AG08396 (cell line): ENCODE measurements at places on chromosomes 3 and 15.

GRCh38 chr3:8619548-8619947 is 25.1 kb downstream of the SSUH2 start:
- DNase-seq: peak; percentile 60

- no peak for DNase-seq
Observed at GRCh38 chr3:9397906-9398699, 688 bp downstream of the SETD5 start.

DNA sequence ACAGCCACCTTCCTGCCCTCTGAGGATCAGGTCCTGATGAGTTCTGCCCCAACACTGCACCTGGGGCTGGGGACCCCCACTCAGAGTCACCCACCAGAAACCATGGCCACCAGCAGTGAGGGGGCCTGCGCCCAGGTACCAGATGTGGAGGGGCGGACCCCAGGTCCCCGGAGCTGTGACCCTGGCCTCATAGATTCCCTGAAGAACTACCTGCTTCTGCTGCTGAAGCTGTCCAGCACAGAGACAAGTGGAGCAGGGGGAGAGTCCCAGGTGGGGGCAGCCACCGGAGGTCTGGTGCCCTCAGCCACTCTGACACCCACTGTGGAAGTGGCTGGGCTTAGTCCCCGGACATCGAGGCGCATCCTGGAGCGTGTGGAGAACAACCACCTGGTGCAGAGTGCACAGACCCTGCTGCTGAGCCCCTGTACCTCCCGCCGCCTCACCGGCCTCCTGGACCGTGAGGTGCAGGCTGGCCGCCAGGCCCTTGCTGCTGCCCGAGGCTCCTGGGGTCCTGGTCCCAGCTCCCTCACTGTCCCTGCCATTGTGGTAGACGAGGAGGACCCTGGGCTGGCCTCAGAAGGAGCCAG is 27.0 kb upstream of the SLC28A1 start:
- no peak for DNase-seq

- peak; percentile 34 for DNase-seq
Observed at GRCh38 chr3:126266291-126266840, 86.0 kb upstream of the ALDH1L1 start.

GRCh38 chr3:140972833-140973232 is 31.2 kb downstream of the SLC25A36 start:
- DNase-seq: no peak

DNA sequence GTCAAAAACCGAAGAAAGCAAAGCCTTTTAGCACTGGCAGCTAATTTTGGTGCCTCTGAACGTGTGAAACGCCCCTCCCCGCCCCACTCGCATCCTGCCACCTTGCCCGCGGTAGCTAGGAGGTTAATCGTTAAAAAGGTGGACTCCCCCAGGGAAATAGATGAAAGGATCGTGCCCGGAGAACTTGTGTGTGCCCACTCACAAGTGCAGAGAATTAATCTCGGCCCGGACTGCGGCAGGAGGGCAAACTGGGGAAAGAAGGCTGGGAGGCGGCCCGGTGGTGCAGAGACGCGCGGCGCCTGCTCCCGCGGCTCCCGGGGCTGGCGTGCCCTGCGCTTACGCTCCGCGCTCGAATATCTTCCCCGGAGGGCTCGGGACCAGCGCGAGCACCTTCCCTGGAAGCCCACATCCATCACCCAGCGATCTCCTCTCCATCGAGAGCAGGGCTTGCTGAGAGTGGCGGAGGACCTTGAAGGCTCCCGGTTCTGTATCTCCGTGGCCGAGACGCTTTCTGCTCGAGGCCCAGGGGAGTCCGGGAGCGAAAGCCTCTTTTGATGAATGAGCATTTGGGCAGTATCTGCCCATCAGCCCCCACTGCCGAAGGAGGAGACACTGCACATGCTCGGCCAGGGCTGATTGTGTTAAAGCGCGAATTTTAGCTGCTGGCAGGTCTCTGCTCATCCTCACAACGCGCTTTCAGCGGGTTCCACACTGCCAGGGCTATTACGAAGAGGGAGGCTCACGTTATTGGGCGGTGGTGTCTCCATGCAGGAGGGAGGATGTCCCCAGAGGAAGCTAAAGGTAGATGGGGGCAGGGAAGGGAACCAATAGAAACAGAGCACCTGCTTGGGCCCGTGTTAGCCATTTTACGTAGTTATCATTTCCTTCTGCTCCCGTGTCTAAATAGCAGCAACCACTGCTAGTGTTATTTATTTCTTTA is 1.3 kb upstream of the SPTSSB start:
- peak; percentile 37 for DNase-seq

DNA sequence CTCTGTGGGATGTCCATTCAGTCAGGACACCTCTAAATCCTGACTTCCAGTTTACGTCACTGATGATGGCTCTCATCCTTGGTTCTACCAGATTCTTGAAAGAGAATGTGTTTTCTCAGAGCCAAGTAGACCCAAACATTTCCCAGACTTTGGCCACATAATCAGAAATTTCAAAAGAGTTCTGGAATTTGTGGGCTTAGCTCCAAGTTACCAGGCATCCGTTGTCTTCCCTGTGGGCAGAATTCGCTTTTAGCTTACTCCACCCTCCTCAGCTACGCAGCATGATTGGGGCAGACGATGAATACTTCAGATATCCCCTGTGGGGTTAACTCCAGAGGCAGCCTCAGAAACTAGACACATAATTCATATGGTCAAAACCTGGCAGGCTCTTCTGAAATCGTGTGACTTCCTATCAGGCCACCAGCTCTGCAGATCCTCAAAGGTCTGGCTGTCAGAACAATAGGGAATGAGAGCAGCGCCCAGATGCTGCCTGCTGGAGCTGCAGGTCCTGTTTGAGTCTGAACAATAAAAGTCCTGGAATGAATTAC is 30.6 kb downstream of the CRTC3 start:
- peak; percentile 55 for DNase-seq

- DNase-seq: no peak
Observed at GRCh38 chr3:105960381-105960780, 91.6 kb upstream of the CBLB start.

GRCh38 chr3:17765819-17766472 is 23.5 kb upstream of the TBC1D5 start:
- no peak for DNase-seq

DNA sequence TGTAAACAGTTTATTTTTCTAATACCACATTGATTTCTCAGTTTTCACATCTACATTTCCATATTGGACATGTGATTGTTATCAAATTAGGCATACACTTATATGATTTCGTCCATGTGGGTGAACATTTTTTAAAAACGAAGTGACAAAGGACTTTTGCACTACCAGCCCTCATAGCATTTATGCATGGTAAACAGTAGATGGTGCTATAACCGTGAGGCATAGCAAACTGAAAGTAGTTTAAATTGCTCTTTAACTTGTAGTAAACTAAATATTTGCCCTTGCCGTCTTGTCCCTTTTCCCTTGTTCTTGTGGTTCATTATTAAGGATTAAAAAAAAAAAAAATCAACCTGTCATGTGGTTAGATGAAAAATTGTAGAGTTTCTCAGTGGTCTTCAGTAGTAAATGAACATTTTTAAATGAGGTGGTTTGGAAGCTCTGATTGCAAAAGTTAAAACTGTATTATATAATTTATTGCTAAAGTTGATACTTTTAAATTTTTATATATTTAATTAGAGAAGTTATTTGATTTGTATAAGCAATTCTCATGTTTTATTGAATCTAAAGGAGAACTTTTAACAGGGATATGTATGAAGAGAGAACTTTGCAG is 24.0 kb downstream of the STX19 start:
- DNase-seq: peak; percentile 50

- no peak for DNase-seq
Observed at GRCh38 chr3:88668180-88668579, 439.2 kb upstream of the EPHA3 start.

- peak; percentile 46 for DNase-seq
Observed at GRCh38 chr15:60620708-60621107, 141.8 kb upstream of the ICE2 start.

DNA sequence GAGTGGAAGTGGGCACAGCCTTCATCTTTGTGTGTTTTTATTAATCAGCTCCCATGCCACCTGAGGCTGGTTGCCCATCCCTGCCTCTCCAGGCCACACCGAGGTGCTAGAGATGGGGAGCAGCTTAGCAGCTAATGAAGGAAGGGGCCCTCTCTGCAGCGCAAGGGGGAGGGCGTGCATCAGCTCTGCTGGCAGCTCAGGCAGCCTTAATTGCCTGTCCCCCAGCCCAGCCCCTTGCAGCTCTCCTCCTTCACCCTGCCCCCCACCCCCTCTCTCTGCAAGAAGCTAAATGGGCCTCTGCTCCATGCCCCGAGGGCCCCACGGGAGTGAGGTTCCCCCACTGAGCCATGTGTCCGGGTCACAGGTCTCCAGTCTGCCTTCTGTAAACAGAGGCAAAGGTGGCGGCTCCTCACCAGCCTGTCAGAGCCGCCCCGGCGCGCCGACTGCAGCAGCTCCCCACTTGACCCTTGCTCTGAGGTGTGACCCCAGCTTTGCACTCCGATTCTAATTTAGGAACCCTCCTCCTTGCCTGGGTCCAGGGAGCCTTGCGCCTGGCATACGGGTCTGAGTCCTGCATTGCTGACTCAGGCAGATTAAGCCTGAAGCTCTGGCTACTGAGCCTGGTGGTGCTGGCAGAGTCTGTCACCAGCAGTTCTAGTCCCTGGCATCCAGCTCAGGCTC is 27.9 kb upstream of the NTRK3 start:
- no peak for DNase-seq

DNA sequence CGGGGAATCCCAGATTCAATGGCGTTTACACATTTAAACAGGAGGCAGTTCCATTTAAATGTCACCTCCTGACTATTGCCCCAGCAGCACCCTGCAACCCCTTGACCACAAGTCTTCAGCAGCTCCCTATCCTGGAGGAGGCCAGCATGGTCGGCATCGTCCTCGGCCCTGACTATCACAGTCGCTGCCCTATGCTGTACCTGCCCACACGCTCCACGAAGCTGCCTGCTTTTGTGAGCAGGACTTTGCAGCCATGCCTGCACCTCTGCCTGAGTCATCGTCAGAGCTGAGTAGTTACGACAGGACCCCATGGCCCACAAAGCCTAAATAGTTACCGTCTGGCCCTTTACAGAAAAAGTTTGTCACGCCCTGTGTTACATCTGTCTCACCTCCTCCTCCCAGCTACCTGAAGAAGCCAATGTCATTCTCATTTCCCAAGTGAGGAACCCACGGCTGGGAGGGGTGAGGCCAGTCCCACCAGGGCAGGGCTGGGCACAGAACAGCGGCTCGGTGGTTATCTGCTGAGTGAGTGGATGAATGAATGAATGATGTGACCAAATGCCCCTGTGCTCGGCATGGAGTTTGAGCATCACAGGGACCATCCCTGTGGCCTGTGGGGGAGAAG is 47.8 kb upstream of the IQSEC1 start:
- no peak for DNase-seq

DNA sequence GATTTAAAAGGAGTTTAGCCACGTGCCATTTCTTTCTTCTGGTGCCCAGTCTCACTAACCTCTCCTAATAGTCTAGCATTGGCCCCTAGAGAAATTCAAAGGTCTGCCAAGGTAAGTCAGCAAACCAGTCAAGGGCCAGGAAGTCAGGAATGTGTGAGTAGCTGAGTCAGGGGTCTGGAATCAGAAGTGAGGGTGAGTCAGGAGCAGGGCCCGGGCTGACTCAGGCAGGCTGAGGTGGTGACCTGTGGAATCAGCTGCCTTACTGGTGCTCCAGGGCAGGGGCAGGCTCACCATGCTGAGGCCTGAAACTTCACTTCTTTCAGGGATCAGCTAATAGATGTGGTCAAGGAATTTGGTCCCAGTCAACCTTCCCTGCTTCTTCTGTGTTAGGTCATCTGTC is 105.8 kb upstream of the MYZAP start:
- peak; percentile 88 for DNase-seq

DNA sequence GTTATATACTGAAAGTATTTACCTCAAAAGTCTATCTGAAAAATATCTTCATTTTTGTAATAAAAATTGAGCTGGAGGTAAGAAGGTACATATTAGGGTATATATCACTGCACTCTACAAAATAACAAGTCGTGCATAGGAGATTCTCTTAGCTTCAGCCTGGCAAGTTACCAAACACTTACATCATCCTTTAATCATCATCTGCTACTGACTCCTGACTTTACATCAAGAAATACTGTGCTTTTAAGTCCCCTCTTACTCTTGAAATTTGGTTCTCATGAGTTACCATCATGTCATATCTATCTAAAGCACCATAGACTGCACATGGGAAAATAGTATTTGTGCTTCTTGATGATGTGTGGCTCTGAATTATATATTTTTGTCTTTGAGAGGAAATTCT is 50.8 kb downstream of the LYSMD4 start:
- DNase-seq: peak; percentile 26

DNA sequence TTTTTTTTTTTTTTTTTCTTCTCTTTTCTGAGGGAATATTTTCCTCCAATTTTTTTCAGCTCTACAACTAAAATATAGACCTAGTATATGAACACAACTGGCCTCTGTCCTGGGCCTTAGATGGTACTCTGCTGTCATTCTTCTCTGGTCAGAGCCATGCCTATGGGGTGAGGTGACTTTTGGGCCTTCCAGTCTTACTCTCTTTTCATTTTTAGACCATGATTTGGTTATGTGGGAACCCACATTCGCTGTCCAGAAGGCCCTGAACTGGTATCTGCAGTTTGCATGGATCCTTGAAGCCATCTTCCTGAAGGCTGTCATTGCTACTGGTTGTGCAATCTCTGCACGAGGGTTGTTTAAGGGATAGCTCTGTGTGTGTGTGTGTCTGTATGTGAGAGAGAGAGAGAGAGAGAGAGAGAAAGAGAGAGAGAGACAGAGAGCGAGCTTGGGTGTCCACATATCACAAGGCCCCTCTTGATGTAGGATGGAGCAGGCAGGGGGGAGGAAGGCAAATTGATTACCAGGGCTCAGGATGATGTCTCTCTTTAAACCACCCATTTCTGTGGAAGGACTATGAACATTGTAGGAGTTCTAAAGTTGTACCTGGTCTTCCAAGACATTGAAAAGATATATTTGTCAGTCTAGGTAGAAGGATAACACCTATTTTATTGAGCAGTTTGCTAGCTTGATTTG is 6.9 kb downstream of the TGFBR2 start:
- no peak for DNase-seq

DNA sequence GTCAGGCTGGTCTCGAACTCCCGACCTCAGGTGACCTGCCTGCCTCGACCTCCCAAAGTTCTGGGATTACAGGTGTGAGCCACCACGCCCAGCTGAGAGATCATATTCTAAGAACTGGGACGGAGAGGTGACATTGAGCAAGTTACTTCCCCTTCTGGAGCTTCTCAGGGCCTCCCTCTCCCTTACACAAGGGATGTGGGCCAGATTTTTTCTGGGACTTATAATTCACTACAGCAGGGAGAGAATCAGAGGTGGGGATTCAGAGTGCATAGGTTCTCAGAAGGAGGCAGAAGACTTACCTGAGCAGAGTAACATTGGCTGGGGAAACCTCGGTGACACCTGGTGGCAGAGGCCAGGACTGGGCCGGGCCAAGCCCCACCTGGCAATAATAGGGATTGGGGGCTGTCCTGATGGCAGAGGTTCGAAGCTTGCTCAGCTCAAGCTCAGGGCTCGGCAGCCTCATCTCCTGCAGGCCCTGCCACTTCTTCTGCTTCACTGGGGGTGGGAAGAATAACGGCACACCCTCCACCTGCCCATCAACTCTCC is 6.8 kb downstream of the LTK start:
- DNase-seq: no peak

- no peak for DNase-seq
Observed at GRCh38 chr3:155983834-155984474, 113.5 kb downstream of the GMPS start.
